Hematopoietic multipotent progenitor cell treated with erythropoietin and hydrocortisone succinate and interleukin-3 and kit ligand, for 15 days (in vitro differentiated cells): ENCODE measurements at places on chromosomes 7 and 10.

DNA sequence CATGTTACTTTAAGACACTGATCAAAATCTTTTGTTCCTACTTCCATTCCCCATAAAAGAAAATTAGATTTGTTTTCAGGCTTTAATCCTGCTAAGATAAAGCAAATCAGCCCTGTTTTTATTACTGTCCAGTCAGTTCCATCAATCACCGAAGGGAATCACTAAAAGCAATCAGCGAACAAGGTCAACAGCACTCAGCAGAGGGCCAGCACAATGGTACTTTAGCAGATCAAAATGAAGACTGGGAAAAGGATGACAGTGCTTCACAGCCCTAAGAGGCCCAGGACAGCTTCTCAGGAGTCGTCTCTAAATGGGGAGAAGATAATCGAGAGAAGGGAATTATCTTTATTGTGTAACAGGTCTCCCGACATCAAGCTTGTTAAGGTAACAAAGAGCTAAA lies 32.7 kb downstream of the SEM1 start:
- no peak for DNase-seq

DNA sequence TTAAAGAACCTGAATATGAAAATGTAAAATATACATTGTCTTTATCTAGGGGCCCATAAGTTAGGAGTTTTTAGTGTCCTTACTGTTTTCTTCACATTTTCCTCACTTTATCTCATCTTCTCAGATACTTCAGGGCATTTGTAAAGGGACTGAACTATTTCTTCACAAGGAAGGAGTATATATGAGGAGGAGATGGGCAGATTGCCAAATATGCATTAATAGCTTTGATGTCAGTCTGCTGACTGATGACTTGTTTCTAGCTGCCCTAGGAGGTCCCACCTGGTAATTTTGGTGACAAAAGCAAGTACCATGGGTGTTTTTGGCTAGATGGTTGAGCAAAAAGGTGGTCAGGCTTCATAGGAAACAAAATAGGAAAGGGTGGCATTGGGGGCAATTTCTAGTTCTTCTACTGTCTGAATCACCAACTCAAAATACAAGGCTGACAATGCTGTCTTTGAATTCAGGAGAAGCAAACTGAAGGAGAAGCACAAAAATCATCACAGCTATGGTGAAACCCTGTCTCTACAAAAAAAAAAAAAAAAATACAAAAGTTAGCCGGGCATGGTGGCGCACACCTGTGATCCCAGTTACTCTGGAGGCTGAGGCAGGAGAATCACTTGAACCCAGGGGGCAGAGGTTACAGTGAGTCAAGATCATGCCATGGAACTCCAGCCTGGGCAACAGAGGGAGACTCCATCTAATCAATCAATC lies 10.4 kb upstream of the STRIP2 start:
- peak; percentile 56 for DNase-seq

- no peak for DNase-seq
Measured at GRCh38 chr7:42186151-42186550, 50.9 kb downstream of the GLI3 start.

GRCh38 chr7:303425-303824 lies 13.5 kb downstream of the FOXL3 start:
- no peak for DNase-seq

- no peak for DNase-seq
Measured at GRCh38 chr10:3782146-3782450, 2.9 kb downstream of the KLF6 start.
